Mammary epithelial cell (primary cell): ENCODE measurements at places on chromosomes 1 and 21. TPM values are rescaled to one million over a fixed set of nuclear protein-coding genes. Genes with fewer than 3 reads are reported as not detected.

DNA sequence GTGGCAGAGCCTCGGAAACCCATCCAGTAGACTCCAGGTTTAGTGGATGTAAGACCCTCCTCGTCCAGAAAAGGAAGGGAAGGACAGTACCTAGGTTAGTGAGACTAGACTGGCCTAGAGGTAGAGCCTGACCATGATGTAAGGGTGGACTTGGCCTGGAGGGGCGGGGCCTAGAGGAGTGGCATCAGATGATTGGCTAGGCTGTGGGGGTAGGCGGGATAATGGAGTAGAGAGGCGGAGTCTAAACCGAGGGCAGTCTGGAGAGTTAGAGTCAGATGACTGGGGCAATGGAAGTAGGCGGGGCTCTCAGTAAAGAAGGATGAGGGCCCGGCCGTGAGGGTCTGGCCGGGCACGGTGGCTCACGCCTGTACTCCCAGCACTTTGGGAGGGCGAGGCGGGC lies 70.1 kb downstream of the EPHB2 start:
- DNase-seq: no peak

DNA sequence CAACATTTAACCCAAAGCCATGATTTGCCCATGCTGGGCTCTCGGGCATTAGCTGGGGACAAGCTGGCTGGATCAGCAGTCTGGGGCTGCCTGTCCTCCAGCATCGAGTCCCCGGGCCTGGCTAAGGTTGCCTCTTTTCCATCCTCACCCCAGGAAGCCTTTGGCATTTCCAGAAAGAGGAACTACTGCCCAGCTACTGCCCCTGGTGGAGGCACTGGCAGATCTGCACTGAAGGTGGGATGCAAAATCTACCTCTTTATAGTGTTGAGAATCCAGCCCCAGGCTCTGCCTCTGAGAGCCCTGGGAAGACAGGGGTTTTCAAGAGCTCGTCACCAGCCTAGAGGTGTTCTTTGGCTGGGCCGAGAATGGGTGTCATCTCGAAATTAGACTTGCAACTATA lies 635.9 kb downstream of the MATN1 start:
- no peak for DNase-seq

DNA sequence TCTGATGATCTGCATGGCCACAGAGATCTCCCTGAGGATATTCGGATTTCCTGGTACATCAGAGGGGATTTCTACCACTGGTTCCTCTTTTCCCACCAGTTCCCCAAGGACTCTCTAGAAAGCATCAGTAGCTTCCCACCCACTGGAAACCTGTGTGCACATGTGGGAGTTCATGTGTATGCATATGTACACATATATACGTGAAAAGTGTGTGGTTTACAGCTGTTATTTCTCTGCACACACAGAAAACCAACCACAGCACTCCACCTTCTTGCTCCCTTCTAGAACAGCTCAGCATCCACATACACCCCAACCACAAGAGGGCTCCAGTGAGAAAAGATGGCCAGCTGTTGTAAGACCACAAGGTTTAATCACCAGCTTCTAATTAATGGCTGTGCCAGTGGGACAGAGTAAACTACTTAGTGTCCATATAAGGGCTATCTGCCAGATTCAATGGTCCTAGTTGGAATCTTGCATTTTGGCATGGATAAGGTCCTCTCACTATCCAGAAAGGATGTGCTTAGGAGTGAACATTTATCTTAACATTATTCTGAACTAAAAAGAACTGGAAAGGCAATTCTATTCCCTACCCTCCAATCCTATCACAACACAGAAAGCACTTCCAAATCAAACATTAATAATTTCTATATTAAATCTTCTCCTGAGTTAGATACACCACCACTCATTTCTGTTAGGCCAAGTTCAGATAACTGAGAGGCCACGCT lies 24.1 kb downstream of the GPR3 start:
- DNase-seq: peak; percentile 64

DNA sequence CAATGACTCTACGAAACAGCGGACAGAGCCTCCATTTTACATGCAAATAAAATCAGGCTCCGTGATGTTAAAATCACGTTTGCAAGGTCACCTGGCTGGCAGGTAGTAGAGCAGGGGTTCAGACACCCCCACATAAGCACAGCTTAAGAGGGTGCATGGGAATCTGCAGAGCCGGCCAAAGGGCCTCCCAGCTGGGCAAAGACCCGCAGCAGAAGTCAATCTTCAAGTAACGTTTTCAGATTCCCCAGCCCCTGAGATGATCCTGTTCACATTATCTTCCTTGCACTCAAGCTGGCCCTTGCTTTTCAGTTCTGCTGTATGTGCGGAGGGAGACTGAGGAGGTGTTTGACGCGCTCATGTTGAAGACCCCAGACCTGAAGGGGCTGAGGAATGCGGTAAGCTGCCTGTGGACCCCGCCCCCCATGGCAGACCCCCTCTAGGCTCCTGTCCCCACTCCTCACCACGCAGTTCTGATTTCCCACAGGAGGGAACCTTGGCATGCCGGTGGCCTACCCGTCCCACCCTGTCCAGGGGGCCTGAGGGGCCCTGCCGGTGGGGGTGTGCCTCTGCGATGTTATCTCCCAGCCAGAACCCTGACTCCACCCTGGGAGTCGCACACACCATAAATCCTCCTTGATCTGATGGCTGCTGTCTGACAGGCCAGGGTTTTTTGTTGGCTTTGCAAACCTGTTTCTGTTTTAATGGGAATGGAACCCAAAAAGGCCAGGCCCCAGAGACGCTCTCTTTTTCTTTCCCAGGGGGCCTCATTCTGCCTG lies 28.2 kb downstream of the GRHL3 start:
- DNase-seq: no peak

DNA sequence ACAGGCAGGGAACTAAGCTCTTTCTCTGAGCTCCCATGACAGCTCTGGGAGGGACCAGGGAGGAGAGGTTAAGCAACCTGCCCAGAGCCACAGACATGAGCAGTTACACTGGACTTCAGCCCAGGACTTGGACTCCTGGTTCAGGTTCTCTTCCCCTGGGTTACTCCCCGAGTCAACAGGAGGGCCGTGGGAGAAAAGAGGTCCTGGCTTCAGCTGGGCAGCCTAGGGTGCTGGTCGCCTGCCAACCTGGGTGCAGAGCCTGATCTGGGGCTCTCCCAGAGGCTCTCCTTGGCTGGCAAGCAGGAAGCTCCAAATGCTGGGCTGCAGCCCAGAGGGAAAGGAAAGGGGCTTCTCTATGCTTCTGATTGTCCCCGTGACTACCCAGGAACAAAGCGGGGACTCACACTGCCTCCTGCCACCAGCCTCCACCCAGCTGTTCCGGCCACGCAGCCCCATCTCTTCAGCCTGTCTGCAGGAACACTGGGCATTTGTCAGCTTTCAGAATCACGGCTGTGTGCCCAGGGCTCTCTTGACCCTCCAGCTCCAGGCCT lies 141.8 kb downstream of the HIVEP3 start:
- DNase-seq: no peak

GRCh38 chr1:164886101-164886500 lies 327.1 kb downstream of the PBX1 start:
- no peak for DNase-seq

- no peak for DNase-seq
Observed at GRCh38 chr1:107804741-107805140, 160.2 kb downstream of the VAV3 start.

- DNase-seq: peak; percentile 77
Observed at GRCh38 chr1:12617511-12617900, 504 bp downstream of the DHRS3 start.

Gene WNT4
- total RNA-seq: 0.26 and 0.27 TPM in 2 replicates

Gene SGIP1
- not detected in 2 replicates for total RNA-seq
